ENCODE measurements at places on chromosomes 12 and 14.

- DNase-seq: no peak
Observed at GRCh38 chr12:115190010-115190770, 506.2 kb upstream of the TBX3 start.

DNA sequence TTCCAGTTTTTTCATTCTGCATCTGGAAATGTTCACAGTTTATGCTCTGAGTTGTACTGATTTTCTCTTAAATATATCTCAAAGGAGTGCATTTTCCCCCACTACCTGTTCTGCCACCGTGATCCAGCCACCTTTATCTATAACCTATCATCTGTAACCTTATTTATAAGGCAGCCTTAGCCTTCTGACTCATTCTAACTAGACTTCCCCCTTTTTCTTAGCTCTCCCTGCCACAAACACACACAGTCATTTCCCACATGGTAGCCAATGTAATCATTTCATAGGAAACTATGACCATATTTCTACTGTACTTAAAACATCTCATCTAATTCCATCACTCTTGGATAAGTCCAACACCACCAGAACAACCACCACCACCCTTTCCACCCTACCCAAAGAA, 10.8 kb upstream of the GYS2 start:
- DNase-seq: no peak

DNA sequence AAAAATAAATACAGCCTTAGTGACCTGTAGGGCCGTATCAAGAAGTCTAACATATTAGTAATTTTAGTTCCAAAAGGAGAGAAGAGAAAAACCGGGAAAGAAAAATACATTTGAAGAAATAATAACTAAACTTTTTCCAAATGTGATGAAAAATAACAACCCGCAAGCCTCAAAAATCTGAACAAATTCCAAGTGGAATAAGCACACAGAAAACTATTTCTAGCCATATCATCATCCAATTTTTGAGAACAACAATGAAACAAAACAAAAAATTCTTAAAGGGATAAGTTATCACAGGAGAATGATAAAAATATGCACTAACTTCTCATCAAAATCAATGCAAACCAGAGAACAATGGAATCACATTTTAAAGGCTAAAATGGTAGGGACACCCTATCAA, 198.1 kb upstream of the PLXNC1 start:
- no peak for DNase-seq

DNA sequence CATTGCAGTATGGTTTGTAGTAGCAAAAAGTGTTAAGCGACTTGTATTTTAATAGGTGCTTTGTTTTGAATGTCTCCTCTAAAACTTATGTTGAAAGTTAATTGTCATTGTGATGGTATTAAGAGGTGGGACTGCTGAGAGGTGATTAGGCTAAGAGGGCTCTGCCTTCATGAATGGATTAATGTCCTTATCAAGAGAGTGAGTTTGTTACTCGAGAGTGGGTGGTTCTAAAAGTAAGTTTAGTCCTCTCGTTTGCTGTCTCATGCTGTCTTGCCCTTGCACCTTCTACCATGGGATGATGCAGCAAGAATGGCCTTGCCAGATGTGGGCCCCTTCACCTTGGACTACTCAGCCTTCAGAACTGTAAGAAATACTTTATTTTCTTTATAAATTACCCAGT, 17.4 kb downstream of the ZDHHC17 start:
- DNase-seq: no peak

GRCh38 chr12:97335115-97335514, 127.5 kb upstream of the RMST start:
- DNase-seq: no peak

GRCh38 chr14:102390064-102390855, 27.5 kb downstream of the TECPR2 start:
- no peak for DNase-seq

GRCh38 chr12:9667403-9668160, 1.9 kb upstream of the CLEC2D start:
- DNase-seq: no peak

DNA sequence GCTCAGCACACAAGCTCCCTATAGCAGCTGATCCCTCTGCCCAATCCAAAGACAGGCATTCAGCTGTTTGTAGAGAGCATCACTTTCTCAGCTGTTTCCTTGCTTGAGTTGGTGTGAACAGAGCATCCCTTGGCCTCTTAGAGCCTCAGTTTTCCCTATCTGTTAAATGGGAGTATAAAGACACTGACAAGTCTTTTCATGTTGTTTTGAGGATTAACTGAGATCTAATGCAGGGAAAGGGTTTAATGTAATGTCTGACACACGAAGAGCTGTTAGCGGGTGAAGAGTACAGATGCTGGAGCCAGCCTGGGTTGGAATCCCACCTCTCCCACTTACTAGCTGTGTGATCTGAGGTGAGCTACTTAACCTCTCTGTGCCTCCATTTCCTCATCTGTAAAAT, 149.5 kb downstream of the PHETA1 start:
- DNase-seq: no peak

GRCh38 chr12:124764451-124764850, 99.2 kb downstream of the SCARB1 start:
- DNase-seq: no peak

DNA sequence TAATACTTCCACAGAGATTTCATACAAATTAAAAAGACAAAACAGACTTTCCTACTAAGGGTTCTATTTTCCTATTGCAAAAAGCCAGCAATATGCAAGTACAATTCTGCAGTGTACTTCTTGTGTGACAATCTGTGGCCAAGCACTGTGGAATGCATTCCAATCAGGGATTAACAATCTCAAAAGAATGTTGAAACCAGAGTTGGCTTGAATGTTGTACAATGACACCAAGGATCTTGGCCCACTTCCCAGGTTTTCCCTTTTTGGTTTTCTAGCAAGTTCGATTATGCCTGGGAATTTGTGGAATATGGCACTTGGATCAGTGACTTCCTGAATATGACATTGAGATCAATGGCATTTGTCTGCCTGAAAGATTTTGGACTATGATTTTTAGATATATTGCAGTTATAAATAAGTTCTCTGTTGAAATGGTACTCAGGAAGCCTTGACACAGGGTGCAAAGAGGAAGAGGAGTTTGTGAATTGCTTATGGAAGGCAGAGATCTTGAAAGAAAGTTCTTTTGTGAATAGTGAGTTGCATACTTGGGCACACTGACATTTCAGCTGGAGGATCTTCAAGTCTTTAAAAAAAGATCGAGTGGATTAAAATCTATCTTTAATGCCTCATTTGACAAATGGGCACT, 81.4 kb upstream of the FERMT2 start:
- DNase-seq: no peak

GRCh38 chr14:92473969-92474535, 39.5 kb upstream of the RIN3 start:
- DNase-seq: no peak

GRCh38 chr14:33675415-33676130, 275.3 kb downstream of the EGLN3 start:
- DNase-seq: no peak

DNA sequence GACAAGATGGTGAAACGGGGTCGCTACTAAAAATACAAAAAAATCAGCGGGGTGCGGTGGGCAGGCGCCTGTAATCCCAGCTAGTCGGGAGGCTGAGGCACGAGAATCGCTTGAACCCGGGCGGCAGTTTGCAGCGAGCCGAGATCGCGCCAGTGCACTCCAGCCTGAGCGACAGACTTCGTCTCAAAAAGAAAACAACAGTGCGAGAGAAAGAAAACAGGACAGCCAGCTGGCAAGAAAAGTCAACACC, 633 bp upstream of the RNU4-2 start:
- DNase-seq: no peak

DNA sequence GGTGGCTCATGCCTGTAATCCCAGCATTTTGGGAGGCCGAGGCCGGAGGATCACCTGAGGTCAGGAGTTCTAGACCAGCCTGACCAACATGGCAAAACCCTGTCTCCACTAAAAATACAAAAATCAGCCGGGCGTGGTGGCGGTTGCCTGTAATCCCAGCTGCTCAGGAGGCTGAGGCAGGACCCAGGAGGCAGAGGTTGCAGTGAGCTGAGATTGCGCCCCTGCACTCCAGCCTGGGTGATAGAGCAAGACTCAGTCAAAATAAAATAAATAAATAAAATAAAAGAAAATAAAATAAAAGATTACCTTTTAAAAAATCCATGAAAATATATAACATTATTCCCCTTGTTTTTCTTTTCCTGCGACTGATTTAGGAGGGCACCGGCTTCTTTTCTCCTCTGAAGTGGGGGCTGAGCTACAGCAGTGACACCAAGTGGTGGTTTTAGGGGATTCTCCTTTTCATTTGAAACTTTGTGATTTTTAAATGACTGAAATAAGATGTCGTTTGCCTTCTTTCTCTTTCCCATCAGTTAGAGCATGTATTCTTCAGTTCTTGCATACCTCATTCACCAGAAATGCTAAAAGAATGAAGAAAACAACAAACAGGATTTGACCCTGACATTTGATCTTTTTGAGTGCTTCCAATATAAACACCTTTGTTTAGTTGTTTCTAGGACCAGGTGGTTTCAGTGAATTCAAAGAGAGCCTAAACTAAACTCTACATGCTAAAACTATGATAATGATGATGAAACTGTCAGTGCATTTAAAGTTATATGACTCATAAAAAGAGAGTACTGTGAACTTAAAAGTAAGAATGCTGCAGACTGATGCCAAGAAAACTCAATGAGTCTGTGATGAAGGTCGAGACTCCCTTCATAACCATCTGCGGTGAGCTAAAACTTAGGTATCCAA, 22.6 kb upstream of the PKP2 start:
- DNase-seq: peak; percentile 23

GRCh38 chr12:93519859-93520258, 52.5 kb downstream of the MRPL42 start:
- DNase-seq: no peak

DNA sequence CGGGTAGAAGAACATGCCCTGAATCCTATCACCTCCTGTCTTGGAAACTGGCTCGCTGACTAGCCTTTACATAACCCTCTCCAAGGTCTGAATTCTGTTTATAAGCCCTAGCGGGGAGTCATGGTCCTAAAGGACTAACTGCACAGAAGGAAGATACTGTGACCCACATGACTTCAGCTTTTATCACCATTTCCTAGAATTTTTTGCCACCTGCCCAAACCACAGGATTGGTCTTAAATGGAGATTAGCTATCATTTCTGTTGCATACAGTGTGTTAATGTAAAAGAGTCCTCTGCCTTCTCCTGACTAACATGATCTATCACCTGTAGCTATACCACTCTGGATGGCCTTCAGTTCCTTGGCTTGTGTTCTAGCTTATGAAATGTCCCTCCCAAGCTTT, 319.2 kb downstream of the DUSP6 start:
- DNase-seq: no peak

GRCh38 chr12:30447061-30447750, 248.5 kb downstream of the IPO8 start:
- DNase-seq: no peak

DNA sequence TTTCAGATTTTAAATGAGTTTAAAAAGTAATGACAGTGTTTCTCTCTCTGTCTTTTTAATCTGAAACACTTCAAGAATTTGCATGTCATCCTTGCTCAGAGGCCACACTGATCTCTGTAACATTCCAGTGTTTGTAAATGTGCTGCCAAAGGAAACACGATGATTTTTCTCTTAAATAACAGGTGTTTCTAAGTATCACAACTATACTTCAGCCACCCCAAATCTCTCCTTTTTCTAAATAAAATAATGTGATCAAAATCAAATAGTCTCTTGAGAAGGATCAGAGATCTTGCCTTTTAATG, 3.3 kb upstream of the GALC start:
- no peak for DNase-seq

- DNase-seq: no peak
Observed at GRCh38 chr12:50685641-50686040, 78.3 kb upstream of the ATF1 start.

GRCh38 chr14:64954491-64955240, 12.1 kb upstream of the GPX2 start:
- no peak for DNase-seq

- DNase-seq: no peak
Observed at GRCh38 chr14:33897878-33898535, 52.9 kb downstream of the EGLN3 start.

- no peak for DNase-seq
Observed at GRCh38 chr12:66587912-66588311, 91.0 kb downstream of the GRIP1 start.

- DNase-seq: no peak
Observed at GRCh38 chr12:75476071-75476470, 4.5 kb upstream of the GLIPR1 start.

DNA sequence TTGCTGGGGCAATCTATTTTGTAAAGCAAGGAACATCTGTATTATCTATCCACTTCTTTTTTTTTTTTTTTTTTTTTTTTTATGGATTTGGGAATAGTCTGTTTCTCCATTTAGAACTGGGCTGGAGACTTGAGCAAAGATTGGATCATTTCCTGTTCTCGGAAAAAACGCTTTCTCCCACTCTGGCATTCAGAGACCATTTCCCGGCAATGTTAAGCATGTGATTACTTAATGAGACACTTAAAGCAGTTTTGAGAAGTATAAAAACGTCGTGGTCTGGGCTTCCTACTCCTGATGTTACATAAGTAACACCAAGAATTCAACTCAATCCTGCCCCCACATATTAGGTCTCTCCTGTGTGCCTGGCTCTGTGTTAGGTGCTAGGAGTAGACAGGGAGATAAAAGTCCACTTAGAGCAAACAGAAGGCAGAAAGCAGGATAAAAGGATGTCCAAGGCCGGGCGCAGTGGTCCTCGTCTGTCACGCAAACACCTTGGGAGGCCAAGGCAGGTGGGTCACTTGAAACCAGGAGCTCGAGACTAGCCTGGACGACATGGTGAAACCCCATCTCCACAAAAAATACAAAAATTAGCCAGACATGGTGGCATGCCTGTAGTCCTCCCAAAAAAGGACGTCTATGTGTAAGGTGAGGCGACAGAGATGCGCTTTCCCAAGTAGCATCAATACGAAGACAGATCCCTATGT, 152.1 kb upstream of the GSC start:
- no peak for DNase-seq

- no peak for DNase-seq
Observed at GRCh38 chr12:62290846-62291245, 30.6 kb downstream of the USP15 start.

DNA sequence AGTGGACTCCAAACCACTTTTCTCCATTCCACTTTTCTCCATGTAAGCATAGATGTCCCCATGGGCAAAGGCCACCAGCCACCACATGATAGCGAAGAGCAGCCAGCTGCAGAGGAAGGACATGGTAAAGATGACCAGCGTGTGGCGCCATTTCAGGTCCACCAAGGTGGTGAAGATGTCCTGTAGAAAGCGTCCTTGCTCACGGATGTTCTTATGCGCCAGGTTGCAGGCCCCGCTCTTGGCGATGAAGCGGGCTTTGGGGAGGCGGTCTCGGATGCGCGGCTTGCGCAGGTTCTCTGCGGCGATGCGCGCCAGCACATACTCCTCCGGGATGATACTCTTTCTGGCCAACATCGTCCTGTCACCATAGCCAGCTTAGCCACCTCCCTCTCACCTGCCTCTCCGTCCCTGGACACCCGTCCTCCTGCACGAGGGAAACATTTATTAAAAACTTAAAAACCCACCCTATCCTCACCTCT, 1.2 kb downstream of the KCNJ8 start:
- no peak for DNase-seq

- peak; percentile 2 for DNase-seq
Observed at GRCh38 chr12:103928682-103929045, 1.5 kb upstream of the HSP90B1 start.
